ENCODE measurements at places on chromosomes 11 and 22.
A peak's percentile ranks its signal among the peaks of the same experiment; 100 is the strongest.

GRCh38 chr11:11476499-11476898 lies 123.4 kb upstream of the CSNK2A3 start:
- no peak for DNase-seq

- no peak for DNase-seq
Measured at GRCh38 chr11:99154277-99154676, 133.5 kb downstream of the CNTN5 start.

DNA sequence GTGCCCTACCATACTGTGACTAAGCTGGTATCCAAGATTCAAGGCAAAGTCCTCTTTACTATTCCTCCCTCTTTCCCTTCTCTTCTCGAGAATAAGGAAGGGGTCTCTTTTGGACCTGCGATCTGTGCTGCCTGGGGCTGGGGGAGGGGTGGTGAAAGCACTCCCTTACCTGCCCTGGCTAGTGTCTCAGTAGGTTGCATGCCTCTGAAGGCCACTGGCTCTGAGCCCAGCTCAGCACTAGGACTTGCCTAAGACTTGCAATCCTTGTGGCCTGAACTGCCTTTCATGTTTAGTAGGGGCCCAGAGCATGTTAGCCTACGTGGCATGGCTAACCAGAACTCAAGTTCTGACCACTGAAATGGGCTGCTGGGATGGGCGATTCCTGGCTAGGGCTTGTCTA lies 13.0 kb upstream of the REXO2 start:
- no peak for DNase-seq

DNA sequence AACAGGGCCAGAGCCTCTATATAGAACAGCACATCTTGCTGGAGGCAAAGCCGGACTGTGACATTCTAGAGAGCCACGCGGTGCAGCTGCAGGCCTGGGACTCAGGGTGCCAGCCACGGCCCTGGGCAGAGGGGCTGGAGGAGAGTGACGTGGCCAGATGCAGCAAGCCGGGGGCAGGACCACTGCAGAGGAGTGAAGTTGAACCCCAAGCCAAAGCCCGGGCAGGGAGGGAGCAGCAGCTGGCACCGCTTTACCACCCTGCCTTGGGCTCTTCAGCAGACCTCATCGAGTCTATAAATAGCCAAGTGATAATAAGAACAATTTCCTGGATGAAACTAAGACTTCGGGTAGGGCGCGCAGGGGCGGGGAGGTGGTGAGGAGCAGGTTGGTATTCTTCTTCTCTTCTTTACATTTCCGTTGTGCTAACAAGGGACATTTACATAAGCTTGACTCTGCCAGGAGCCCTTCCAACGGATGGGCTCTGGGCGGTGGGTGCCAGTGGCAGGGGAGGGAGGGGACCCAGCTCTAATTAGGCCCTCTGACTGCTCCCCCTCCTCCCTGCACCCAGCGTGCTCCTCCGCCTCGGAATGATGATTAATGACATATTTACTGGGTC lies 110.2 kb downstream of the ST3GAL4 start:
- no peak for DNase-seq

DNA sequence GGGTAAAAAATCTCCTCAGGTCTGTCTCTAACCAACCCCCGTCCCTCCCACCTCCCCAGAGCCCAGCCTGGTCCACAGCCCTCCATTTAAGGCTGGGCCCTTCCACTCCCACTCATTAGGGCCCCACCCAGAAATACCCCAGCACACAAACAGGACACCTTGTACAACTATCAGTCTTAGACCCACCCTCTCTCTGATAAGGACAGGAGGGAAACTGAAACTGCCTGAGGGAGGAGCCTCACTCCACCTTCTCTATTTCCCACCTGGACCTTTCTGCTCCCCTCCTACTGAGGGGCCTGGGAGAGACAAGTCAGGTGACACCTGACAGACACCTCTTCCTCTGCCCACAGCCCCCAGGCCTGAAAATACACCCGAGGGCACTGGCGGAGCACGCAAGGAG lies 90.2 kb downstream of the PLEKHA7 start:
- no peak for DNase-seq

GRCh38 chr22:31192513-31192912 lies 19.6 kb upstream of the LIMK2 start:
- DNase-seq: no peak

DNA sequence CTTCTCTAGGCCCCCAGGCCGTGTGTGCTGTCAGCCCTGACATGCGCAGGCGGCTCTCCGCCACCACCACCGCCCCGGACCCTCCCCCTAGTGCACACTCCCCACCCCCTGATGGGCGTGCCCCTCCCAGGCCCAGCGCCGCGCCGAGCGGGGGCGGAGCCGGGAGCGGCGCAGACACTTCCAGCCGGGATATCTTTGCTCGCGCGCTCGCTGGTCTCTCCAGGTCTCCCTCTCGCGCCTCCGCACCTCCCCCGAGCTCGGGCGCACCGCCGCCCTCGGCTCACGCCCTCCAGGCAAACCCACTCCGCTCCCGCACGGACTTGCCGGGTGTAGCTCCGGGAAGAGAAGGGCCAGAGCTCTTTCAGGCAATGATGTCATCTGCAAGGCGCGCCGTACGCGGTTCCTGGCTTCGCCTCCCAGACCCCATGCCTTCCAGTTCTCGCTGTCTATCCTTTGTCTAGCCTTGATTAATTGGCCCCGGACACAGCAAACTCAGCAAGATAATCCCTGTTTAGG lies at the start of gene SCN3B:
Gene SCN3B, minus strand, starts transcription at position 59 of the 516 bp plus-strand sequence. CDS start 823 bp downstream, outside the sequence.
- DNase-seq: peak; percentile 64
